ENCODE measurements at places on chromosomes 12 and 14. TPM values are rescaled to one million over a fixed set of nuclear protein-coding genes. Genes with fewer than 3 reads are reported as not detected.

DNA sequence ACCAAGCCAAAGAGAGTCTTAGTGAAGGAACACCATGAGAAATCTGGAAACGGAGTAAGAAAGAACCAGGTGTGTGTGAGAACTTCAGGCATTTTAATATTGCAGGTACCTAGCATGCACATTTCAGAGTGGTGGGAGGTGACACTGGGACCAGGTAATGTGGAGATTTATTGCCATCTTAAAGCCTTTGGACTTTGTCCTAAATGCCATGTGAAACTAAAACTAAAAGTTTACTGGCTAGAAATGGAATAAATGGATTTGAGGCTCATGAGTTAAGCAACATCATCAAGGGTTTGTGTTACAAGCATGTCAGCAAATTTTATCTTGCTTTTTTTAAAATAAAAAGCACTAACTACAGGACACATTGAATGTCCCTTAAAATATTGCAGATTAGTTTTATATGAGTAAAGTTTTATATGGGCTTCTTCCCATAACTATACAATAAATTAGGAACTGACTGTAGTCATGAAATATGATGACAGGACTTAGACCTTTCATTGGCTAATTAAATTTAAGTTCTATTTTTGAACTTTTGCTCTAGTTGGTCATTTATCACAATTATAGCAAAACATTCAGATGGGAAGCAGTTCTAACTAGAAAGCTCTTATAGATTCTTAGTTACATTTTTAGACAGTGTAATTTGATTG lies 721.1 kb upstream of the NOVA1 start:
- no peak for DNase-seq

DNA sequence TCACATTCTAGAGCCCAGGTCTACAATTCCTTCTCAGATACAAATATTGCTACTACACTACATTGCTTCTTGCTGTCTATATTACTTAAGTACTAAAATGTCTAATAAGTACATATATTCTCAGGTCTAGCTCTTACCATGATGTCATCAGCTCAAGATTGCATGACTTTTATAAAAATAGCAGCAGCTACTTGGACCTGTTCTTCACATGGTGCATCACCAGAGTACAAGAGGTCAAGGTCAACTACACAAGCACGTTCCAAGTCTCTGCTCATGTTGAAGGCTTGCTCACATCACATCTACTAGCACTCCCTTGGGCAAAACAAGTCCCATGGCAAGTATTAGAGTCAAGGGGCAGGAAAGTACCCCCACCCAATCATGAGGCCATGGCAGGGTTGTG lies 465.6 kb downstream of the MED13L start:
- no peak for DNase-seq

DNA sequence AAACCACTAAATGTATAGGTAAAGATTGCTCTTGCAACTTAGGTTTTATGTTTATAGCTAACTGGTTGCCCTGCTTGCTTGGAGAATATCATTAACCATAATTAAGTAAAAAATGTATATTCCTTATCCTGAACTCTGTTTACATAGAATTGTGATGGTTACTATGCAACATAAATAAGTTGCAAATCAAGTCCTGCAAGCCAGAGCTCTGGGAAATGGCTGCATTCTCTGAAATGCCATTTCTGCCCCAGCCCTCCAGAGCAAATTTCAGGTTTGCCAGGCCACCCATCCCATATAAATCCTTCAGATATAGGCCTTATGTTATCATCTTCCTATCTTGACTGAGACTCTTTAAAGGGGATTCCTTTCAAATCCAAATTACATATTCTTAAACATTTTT lies 118.4 kb upstream of the MYF6 start:
- DNase-seq = no peak

DNA sequence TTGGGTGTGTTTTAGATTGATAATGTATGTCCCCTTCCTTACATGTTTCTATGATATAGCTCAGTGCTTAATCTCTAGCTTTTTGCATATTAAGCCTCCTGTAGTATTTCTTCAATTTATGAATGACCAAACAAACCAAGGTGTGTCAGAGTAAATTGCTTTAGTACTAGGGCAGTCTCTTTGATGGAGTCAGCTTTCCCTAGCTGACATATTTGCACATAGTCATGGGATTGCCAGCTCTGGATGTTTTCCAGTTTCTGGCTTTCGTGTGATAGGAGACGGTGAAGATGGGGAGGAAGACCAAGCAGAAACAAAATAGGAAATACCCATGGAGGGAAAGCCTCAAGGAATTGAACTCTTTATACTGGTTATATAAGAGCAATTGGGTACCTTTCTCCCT lies 148.9 kb downstream of the PLEKHA5 start:
- DNase-seq = no peak

DNA sequence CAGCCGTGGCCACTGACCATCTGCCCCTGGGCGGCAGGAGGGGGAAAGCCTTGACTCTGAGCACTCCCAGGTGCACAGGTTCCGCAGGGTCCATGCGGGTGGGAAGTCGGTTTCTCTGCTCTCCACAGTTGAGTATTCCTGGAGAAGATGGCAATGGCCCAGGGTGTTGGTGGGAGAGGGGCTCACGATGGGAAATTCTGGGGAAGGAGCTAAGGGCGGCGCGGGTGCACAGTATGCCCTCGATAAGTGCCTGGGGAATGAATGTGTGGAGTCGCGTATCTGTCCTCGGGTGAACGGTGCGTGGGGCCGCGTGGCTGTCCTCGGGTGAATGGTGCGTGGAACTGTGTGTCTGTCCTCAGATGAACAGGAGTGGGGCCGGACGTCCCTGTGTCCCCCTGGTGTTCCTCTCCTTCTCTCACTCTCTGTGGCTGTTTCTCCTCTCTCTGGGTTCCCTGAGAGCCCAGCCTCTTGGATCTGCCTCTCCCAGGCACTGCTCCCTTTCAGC lies 38.0 kb downstream of the NOC4L start:
- DNase-seq = no peak

DNA sequence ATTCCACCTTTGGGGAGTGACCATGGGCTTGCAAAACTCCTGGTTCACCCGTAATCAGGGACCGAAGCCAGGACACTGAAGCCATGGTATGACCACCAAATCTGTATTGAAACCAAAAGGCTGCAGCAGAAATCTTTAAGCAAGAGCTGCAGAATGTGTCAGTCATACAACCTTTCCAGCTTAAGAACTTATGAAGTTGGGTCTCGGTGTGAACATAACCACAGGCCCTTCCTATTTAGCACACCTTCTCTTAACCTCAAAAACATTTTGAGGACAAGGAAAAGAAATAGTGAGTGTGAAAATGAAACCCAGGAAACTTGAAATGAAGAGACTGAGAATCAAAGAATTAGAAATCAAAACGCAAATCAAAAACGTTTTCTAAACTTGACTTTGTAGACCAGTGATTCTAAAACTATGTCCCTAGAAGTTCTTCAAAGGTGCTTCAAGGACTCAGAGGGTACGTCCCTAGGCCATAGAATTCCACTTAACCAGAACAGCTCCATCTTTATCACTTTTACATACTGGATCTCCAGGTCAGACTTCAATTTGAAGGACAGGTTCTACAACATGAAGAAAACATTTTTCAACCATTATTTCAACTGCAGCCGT lies 231.6 kb upstream of the GRIP1 start:
- DNase-seq = no peak

DNA sequence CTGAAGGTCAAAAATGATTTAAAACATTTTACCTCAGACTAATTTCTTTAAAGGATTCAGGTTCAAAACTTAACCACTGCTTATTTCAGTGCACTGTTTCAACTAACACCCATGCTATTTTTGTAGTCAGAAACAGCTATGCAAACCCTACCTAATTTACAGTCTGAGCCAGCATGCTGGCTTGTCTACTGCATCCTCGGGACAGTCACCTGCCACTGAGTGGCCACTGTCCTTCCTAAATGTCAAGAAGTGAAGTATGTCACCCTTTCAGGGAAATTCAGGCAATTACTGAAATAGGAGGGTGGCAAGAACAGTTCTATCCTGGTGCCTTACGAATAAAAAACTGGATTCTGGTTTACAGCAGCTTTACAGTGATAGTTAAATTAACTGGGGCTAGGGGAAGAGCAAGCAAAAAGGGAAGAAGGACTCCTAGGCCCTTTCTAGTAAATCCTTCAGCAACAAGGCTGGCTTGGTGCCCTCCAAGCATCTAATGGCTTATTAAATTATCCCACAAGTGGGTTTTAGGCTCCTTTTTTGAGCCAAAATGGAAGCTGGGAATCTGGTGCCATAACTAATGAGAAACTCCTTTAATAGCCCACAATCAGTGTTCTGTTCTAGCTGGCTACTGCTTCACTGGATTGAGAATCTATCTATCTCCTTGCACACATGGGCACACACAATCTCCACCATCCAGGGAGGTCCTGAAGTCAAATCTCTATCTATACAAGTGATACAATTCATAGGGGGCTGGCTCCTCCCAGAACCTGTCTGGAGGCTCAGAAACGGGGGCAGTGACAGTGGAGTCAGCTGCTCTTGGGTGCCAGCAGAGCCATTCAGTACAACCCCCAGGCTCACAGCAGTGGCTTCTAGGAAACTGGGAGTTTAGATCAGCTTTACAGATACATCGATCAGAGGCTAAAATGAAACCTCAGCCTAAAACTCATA lies 43.4 kb downstream of the SH2B3 start:
- no peak for DNase-seq

DNA sequence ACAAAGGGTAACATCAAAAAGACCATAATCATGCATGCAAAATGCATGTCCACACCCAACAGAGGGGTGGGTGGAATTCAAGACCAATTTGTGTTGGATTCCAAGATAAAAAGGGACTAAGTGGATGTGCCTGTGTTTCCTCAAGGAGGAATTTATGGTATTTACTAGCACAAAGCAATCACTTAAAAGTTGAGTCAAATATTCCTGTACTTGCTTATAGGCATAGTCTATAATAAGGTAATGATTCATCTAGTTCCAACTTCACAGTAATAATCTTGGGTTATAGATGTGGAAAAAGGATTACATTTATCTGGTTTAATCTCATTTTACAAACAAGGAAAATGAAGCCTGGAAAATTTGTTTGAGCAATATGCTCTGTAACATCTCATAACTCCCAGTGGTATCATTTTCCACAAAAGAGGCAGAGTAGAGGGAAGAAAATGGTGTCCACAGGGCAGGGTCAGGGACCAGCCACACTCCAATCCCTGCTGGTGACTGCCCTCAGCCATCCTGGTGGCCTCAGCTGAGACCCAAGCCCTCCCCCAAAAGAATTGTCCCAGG lies 80.8 kb upstream of the REP15 start:
- peak; percentile 67 for DNase-seq

- no peak for DNase-seq
Observed at GRCh38 chr12:49809381-49809905, 18.8 kb downstream of the NCKAP5L start.

GRCh38 chr12:7602277-7602676 lies 63.4 kb downstream of the APOBEC1 start:
- DNase-seq = peak; percentile 71

DNA sequence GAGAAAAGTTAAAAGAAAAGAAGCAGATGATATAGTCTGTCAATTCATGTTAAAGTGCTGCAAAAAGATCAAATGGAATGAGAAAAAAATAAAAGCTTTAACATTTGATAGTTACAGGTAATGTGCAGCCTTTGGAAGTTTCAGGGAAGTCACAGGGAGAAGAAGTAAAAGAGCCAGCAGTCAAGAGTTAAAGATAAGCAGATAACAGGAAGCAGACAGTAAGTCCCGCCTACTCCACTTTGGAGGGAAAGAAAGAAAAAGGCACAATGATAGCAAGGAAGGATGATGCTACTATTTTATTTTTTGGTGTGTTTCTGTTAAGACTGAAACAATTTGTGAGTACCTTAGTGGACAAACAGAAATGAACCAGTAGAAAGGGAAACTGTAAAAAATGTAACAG lies 111.1 kb upstream of the KRR1 start:
- peak; percentile 18 for DNase-seq

DNA sequence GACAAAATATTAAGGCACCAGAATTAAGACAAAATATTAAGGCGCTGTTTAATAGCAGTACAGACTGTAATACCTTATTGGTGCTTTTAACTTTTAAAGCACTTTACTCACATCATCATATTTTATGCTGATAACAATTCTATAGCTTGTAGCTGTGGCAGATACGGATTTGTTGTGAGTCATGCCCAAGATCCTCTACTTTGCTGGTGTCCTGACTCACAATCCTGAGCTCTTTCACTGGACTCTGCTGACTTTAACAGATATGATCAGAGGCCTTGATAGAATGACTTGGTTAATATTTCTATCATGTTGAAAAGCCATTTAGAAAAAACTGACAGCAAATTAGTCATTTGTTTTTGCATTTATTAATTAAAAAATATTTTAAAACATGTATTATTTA lies 99.0 kb upstream of the PKP2 start:
- no peak for DNase-seq

DNA sequence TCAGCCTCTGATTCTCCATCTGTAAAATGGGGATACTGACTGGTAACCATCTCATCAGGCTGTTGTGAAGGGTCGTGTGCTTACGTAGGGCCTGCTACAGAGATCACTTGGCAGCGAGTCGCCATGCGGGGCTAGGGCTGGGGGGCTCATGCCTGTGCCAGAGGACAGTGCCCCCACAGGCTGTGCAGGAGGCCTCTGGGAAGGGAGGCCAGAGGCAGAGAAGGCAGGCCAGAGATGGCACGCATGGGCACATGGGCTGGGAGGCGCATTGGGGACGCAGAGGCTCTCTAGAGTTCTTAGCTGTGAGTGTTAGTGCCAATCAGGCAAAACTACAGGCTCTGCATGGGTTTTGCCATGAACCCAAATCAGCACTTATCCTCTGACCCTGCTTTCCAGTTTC lies 3.5 kb upstream of the BDKRB2 start:
- DNase-seq = no peak

GRCh38 chr12:71731439-71732356 lies 23.0 kb upstream of the RAB21 start:
- peak; percentile 51 for DNase-seq

DNA sequence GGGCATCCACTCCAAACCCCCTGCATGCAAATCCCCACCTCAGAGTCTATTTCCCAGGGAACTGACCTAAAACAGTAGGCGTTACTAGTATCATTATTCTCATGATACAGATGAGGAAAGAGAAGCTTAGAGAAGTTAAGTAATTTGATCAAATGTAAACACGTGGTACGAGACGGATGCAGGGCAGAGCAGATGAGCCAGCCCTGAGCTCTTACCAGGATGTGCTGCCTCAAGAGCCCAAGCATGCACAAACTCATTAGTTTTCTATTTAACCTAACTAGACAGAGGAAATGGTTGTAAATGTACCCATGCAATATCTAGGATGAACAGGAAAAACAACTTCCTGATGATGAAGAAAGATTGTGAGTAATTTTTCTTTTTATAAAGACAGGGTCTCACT lies 173.3 kb upstream of the RASSF8 start:
- DNase-seq = no peak

DNA sequence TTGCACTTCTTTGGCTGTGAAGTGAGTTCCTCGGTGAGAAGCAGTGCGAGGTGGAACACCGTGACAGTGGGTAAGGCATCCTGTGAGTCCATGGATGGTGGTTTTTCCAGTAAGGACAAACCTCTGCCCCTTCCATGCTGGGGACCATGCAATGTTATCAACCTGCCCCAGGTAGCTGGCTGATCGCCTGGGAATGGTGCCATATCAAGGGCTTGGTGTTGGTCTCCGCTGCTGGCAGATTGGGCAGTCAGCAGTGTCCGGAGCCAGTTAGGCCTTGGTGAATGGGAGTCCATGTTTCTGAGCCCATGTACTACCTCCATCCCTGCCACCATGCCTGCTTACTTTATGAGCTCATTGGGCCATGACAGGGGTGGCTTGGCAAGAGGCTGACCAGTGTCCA lies 114.7 kb upstream of the C14orf180 start:
- DNase-seq = no peak

GRCh38 chr14:105499256-105500035 lies 8.4 kb downstream of the TEDC1 start:
- peak; percentile 35 for DNase-seq

The RTL1 gene
- total RNA-seq = not detected

The SPIC gene
- total RNA-seq = not detected

The NRL gene
- 1.5 TPM for total RNA-seq

The FUT8 gene
- total RNA-seq = 69.1 TPM

The KRT2 gene
- not detected for total RNA-seq

The FOXG1 gene
- not detected for total RNA-seq
